ENCODE measurements at places on chromosomes 16 and 17. TPM values are rescaled to one million over a fixed set of nuclear protein-coding genes. Genes with fewer than 3 reads are reported as not detected.

- no peak for DNase-seq
These were observed 123.6 kb downstream of the CDYL2 start for GRCh38 chr16:80680839-80681238.

GRCh38 chr17:80829166-80829813 lies 162.4 kb upstream of the CHMP6 start:
- no peak for DNase-seq

DNA sequence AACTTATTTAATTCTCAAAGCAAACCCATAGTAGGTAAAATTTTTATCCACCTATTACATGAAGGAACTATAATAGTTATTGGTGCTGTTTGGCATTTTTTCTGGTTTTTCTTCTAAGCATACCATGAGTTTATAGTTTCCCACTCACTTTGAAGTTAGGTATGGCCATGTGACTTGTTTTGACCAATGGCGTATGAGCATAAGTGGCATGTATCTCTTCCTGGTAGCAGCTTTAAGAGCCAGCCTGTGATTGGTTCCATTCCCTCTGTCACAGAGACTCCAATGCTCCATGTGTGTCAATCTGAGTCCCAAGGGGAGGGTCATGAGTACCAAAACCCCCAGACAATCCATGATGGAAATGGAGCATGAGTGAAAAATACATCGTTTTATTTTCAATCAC lies 282.9 kb upstream of the N4BP1 start:
- DNase-seq = no peak

DNA sequence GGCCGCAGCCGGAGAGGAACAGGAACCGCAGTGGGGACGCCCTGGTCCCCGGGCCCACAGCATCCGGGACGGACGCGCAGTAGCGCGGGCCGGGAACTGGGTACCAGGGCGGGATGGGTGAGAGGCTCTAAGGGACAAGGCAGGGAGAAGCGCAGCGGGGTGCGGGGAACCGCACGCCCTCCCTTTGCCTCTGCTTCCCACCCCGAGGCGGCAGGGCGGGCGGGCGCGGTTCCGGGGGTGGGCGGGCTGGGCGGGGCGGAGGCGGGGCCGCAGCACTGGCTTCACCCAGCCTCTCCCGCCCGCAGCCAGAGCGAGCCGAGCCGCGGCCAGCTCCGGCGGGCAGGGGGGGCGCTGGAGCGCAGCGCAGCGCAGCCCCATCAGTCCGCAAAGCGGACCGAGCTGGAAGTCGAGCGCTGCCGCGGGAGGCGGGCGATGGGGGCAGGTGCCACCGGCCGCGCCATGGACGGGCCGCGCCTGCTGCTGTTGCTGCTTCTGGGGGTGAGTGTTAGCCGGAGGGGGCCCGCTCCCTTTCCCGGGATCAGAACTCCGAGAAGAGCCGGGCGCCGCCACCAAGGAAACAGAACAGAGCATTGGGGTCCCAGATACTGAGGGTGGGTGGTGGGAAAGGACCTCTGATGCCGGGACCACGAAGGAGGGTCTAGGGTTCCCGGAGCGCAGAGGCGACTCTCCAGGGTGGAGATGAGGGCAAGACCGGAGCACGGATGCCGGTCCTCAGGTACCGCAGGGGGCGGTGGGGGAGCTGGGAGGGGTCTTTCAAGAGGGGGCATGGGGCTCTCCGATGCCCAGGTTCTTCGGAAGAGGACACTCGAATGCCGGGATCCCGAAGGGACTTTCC lies at the start of gene NGFR:
Gene NGFR, plus strand, starts transcription at position 308 of the 856 bp plus-strand sequence. Its CDS starts 125 bp downstream, at position 433.
- peak; percentile 53 for DNase-seq

The RCVRN gene
- 0.49 TPM for polyA plus RNA-seq

- no peak for DNase-seq
These were observed 13.2 kb downstream of the COPZ2 start for GRCh38 chr17:48024149-48025039.

The CTRB2 gene
- polyA plus RNA-seq = not detected

The CFAP52 gene
- polyA plus RNA-seq = 7.0 TPM

DNA sequence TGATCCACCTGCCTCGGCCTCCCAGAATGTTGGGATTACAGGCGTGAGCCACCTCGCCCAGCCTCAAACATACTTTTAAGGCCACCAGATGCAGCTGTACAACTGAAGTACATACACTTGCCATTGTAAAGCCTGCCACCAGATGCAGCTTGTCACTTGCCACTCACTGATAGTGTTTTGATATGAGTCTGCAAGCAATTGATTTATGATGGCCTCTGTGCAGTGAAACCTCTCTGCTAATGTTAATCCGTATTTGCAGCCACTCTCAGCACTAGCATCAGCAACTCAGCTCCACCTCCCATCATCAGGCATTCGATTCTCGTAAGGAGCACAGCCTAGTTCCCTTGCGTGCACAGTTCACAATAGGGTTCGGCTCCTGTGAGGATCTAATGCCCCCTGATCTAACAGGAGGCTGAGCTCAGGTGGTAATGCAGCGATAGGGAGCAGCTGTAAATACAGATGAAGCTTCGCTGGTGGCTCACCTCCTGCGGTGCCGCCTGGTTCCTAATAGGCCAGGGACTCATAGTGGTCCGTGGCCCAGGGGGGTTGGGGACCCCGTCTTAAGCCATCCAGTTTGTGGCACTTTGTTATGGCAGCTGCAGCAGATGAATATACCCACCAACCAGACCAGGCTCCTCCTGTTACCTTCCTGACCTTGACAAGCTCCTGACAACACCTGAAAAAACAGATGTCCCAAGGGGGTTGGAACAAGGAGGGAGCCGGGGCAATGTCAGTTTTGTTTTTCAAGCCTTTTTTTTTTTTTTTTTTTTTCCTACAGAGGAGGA lies 1.3 kb upstream of the HERPUD1 start:
- peak; percentile 82 for DNase-seq

The CCL14 gene
- polyA plus RNA-seq = 81.2 TPM

- DNase-seq = no peak
These were observed 100.9 kb upstream of the GSE1 start for GRCh38 chr16:85511938-85512807.

DNA sequence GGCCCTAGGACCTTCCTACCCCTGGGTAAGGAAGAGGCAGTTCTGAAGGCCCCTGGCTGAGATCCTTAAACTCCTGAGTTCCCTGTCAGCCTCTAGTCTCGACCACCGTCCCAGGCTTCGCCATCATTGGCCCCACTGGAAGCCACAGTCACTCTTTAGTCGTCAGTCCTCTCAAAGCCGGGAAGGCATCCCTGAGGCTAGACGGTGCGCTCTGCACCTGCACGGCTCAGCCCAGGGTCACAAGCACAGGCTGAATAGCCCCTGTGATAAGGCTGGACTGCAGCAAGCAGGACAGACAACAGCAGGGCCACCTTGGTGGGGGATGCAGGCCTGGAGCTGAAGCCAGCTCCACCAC lies 3.3 kb upstream of the HEXIM1 start:
- DNase-seq = no peak

DNA sequence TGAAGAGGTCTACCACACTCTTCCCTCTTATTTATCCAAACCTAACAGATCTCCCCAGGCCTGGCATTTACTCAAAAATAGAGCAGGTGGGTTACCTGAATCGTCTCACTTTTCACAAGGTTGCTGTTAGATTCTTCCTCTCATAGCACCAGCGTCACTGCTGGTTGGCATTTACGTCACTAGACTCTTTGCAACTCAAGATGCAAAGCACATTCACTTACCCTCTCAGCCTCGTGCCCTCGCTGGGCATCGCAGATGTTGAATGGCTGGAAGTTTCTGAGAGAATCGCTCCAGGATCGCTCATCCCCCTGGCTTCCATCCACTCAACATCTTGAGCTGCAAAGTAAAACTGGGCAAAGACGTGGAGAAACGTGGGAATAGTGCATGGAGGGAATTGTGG lies 21.9 kb downstream of the GSG1L start:
- no peak for DNase-seq

GRCh38 chr16:2528161-2529060 lies 2.8 kb downstream of the CEMP1 start:
- no peak for DNase-seq

The NAGPA gene
- polyA plus RNA-seq = 8.6 TPM

- no peak for DNase-seq
These were observed 42.2 kb upstream of the CNTNAP4 start for GRCh38 chr16:76235025-76235424.

- no peak for DNase-seq
These were observed 19.8 kb downstream of the NPTX1 start for GRCh38 chr17:80456465-80457235.

- DNase-seq = no peak
These were observed 718.1 kb upstream of the SOX9 start for GRCh38 chr17:71402661-71403141.

GRCh38 chr17:27368980-27369379 lies 75.1 kb downstream of the WSB1 start:
- DNase-seq = no peak

The ARHGDIG gene
- polyA plus RNA-seq = 0.69 TPM

GRCh38 chr17:34920676-34921075 lies 40.6 kb downstream of the CCT6B start:
- no peak for DNase-seq

DNA sequence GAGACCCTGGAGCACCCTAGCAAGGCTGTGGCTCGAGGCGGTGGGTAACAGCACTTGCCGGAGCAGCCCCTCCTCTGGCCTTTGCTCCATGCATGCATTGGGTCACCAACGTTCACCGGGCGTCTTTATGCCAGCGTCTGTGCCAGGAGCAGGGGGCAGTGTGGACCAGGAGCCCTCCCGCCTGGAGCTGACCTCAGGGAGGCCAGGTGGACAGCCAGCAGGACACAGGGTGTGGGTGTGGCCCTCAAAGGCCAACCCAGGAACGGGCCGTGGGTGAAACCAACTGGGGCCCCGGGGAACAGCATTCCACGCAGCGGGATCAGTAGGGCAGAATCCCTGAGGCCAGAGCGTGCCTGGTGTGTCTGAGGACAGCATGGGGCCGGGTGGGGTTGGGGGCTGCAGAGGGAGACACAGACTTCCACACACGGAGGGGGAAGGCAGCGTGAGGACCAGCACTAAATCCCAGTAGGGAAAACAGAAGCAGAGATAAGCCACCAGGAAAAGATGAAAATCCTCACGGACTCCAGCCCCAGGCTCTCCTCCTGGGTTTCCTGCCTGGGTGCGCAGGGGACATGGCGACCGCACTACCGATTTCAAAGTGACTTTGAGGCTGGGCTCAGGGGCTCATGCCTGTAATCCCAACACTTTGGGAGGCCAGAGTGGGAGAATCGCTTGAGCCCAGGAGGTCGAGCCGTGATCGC lies 2.9 kb upstream of the CD7 start:
- no peak for DNase-seq

The KRT33A gene
- polyA plus RNA-seq = not detected

The NPB gene
- polyA plus RNA-seq = 1.4 TPM

GRCh38 chr17:75173526-75173925 lies 9.2 kb downstream of the SUMO2 start:
- no peak for DNase-seq
